ENCODE measurements at places on chromosomes 3 and 15.
A peak's percentile ranks its signal among the peaks of the same experiment; 100 is the strongest.

DNA sequence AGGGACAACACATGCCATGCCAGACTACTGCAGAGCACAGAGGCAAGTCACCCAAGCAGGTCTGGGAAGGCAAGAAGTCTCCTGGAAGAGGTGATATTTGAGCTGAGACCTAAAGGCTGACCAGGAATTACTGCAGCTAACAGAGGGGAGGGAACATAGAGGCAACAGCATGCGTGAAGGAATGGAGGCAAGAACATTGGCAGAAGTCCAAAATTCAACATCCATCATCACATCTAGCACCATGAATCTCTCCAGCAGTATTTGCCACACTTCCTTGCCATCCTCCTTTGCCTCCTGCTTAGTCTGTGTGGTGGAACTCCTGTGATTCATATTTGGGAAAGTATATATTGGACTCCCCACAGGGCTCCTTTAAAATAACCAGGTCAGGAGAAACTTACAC is 870 bp upstream of the TSEN2 start:
- peak; percentile 20 for DNase-seq

- no peak for DNase-seq
Observed at GRCh38 chr3:72538070-72538745, 310.0 kb downstream of the SHQ1 start.

DNA sequence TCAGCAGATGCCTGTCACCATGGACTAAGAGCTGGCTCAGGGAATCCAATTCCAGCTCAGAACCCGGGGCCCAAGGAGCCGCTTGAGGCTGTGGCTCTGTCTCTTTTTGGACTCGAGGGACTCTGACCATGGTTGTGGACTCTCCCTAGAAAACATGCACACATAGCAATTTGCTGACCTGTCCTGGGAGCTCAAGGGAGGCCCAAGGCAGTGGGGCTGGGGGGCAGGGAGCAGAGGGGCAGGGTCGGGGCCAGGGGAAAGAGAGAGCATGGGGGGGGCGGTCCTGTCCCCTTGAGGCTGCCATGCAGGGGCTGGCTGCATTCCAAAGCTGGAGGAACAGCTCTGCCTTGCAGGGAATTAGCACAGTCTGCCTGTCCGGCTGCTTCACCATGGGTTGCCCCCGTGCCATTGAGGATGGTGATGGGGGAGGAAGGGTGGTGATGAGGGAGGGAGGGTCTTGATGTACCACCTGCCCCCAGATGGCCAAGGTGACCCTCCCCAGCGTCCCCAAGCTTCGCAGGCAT is 190.1 kb downstream of the GOLGA6L6 start:
- DNase-seq, result no peak

GRCh38 chr3:175338775-175339535 is 479.8 kb downstream of the NAALADL2 start:
- peak; percentile 18 for DNase-seq

DNA sequence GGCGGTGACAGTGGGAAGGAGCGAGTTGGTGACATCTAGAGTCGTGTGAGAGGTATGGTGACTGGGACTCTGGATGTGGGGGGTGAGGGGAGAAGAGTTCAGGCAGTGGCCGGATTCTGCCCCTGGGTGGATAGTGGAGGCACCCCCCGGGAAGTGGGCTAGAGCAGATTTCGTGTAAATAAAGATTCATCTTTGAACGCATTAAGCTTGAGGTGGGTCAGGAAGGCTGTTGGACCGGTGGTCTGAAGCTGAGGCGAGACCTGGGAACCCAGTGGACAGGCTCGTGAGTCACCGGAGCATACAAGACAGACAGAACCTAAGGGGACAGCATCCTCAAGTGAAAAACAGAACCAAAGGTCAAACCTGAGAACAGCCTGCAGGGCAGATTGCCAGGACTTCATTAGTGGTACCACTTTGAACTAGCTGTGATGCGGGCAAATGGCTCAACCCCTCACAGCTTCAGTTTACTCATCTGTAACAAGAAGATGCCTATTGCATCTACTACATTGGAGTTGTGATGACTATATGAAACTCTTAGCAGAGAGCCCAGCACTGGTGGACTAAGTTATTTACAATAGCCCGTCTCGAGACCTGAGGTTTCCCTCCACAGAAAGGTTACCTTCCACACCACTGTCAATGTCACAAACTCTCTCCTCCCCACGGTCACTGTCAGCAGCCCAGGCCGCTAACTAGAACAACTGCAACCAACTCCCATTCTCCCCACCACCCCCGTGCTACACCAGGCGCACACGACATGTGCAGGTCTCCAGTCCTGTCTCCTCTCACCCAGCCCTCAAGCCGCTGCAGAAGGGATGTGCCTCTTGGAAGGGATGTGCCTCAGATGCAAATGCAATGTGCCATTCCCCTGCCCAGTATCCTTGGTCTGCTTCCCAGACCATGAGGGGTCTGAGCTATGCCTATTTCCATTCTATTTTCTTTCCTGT is 901 bp upstream of the CLN6 start:
- DNase-seq, result peak; percentile 48

- DNase-seq, result no peak
Observed at GRCh38 chr15:54029081-54029480, 50.8 kb downstream of the UNC13C start.

DNA sequence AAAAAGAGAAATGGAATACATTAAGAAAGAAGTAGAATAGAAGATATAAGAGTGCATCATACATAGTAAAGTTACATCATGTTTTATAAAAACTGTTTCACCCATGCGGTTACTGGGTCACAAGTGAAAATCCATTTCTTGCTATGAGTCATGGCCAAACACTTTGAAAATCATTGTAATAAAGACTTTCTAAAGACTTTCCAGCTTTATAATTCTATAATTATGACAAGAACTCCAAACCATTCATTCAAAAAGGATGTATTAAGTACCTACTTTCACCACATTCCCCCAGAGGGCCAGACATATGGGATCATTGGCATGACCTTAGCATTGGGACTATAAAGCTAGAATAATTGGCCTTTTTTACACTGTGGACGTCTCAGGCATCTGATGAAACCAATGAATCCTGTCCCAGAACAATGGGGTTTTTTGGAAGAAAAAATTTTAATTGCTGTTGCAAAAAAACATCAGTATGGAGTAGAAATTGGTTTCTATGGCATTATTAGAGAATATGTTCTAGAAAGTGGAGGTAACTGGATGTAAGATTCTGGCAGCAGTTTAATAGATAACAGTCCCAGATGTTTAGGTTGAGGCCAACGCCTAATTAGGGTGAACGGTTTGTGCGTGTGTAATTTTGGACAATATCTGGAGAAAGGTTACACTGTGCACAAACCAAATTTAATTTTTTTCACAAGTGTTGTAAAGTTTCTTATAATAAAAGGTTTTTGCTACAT is 3.3 kb upstream of the SKIC8 start:
- peak; percentile 36 for DNase-seq

DNA sequence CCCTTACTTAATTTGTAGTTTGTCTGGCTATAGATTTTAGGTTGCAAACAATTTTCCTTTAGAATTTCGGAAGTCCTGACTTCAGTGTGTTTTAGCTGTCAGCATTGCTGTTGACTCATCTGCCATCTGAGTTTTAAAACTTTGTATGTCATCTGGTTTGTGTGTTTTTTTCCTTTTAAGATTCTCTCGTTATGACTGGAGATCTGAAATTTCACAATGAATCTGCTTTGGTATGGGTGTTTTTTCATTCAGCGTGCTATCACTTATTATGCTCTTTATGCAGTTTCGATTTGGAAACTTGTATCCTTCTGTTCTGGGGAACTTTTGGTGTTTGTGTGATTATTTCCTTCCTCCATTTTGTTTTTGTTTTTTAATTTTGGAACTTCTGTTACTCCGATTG is 53.7 kb upstream of the ZNF280D start:
- DNase-seq, result no peak

- DNase-seq, result no peak
Observed at GRCh38 chr3:99696497-99696896, 58.1 kb downstream of the COL8A1 start.

All from RKO (cell line).